Heart left ventricle (tissue), 16 donors: ENCODE measurements at places on chromosomes 12 and 14. TPM values are rescaled to one million over a fixed set of nuclear protein-coding genes. Genes with fewer than 3 reads are reported as not detected.

The GPR84 gene
- polyA plus RNA-seq = not detected

The CCND2 gene
- 49.4 TPM for polyA plus RNA-seq

The DCTN2 gene
- polyA plus RNA-seq = 62.3 TPM

The LUM gene
- 21.8 TPM for polyA plus RNA-seq

The KLHL33 gene
- polyA plus RNA-seq = 0.25 TPM

The SPIC gene
- not detected for polyA plus RNA-seq

The TMBIM6 gene
- 285 TPM for polyA plus RNA-seq
